ENCODE measurements at places on chromosomes 1 and 21.

DNA sequence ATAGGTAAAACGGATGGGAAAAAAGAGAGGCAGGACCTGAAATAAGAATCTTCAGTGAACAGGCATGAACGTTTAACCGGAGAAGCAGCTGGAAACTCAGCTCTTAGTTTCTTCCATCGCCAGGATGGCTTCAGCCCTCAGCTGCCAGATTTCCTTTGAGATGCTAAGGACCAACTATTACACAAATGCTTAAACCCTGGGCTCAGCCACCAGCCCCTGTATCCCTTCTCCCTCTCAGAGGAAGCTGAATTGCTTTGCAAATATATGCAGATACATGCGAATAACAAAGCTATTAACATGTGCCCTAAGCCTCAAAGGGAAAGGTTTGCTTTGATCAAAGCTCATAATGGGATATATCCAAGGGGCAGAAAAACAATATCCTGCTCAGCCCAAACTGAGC, 515.1 kb downstream of the OMA1 start:
- DNase-seq: no peak

DNA sequence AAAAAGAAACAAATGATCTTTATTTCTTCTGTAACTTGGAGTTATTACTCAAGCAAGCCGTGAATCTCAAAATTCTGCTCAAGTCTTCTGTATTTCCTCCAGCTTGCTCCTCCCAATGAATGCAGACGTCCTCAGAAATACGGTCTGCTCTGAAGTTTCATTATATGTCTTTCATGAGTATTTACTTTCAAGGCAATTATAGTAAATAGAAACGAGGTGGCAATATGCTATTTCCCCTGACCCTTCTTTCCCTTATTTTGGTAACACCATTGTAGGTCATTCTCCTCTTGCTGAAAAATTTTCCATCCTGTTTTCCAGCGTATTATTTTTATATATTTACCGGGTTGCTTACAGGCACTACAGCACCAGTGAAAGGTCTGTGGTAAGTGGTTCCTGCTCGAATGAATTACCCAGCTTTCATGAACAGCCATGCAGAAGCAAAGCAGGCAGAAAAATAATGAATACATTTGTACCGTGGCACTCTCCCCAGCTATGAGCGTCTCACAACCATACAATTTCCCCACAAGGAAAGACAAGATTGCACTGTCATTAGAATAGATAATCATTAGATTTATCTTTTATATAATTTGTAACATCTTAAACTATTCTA, 350.9 kb upstream of the PKN2 start:
- no peak for DNase-seq

DNA sequence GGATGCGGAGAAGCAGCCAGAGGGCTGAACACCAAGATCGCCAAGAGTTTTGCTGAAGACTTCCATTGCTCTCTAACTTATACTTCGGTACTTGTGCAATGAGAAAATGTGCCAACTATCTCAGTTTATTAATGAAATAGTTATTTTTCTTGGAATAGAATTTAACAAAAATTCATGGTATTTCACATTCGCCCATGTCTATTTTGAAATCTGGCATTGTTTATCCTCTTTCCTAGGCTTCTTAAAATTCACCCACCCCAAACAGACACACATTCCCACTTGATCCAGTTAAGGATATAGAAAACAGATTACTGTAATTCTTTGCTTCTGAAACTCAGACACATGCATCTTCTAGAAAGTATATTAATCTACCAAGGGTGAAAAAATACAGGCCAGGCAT, 56.3 kb upstream of the ADAMTS5 start:
- no peak for DNase-seq

DNA sequence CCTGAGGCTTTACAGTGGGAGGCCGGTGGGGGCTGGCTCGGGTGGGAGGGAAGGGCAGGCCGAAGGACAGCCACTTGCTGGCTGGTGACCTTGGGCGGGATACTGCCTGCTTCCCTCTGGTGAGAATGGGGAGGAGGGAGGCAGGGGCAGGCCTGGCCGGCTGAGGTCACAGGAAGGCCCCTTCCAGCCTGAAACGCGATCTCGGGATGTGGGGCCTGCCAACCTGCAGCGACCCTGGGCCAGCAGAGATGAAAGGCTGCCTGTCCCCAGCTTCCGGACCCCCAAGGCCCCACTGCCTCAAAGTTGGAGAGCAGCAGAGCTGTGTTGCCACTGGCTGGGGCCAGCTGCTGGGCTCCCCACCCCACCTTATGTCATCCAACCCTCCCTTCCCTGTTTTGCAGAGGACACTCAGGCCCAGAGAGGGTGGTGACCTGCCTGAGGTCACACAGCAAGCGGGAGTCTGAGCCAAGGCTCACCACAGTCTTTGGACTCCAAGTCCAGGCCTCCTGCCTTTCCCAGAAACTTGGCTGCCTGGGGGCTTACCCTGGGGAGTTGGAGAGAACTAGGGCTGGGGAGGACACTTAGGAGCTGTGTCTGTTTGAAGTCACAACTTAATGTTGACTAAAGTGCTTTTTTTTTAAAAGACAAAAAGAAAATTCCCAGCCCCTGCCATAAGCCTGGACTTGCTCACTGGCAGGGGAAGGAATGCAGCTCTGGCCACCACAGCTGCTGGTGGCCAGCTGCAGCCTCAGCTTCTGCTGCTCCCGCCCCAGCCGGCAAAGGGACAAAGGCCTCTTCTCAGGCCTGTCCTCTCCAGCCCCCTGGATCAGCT, 14.8 kb upstream of the WASF2 start:
- DNase-seq: no peak

- DNase-seq: no peak
These were observed 5.2 kb downstream of the OPRD1 start for GRCh38 chr1:28817133-28817532.

DNA sequence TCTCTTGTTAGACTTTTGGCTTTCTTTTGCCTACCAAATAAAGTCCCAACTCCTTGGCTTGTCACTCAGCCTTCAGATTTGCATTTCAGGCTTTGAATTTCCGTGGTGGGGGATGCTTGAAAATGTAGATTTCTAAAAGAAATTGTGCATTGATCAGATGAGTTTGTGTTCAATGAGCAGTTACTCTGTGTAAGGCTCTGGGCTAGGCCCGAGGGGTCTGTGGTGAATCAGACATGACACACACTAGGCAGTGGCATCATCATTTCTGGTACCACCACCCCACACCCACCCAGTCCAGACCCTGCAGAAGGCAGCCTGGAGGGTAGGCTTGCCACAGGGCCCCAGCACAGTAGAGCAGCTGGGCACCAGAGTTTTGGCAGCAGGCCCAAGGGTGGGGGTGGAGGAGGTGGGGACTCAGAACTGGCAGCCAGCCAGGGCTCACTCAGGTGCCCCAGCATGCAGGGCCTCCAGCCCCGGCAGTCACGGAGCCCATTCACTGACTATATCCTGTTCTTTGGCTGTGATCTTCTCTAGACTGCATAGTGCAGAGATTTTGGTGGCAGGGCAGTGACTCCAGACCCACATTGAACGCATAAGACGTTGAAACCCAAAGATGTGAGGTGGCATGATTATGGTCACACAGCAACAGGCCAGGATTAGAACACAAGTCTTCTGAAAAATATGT, 97.2 kb upstream of the ARTN start:
- DNase-seq: peak; percentile 17
